ENCODE measurements at places on chromosomes 11 and 22.

- no peak for DNase-seq
Measured at GRCh38 chr22:28329186-28330073, 350.2 kb downstream of the TTC28 start.

DNA sequence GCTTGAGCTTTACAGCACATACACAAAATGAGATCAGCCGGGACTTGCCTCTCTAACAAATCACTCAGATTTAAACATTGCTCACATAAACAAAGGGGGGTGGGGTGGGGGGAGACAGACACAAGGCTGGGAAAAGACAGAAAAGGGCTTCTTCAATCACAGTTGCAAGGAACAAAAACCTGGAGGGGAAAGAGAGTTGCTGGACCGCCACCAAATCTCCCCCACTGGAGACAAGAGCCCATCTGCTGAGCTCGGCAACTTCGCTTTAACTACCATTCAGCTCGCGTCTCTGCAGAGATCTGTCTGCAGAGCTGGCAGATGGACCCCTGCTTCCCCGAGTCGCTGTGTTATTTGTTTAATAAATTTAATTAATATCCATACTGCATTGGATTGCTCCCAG is 165.0 kb downstream of the RCN1 start:
- no peak for DNase-seq

GRCh38 chr11:35180317-35181233 is 41.6 kb downstream of the CD44 start:
- DNase-seq: no peak

DNA sequence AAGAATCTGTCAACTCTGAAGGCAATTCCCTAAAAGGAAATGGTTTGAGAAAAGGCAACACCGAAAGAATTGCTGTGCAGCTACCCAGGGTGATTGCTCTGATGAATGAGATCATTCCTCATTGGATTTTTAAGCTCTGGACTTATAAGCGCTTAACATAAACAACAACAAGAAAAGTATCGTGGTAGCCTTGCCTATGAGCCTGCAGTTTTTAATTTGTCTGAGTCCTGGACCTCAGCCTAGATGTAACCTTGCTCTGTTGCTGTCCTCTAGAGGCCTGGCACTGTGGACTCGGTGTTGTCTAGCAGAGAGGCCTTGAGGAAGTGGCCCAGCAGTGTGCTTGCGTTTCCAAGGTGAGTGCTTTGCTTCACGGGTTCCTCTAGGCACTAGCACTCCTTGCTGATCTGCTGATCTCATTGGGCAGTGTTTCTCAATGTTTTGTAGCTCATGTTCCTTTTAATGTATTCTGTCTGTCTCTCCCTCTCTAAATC is 20.4 kb downstream of the CCDC81 start:
- no peak for DNase-seq

GRCh38 chr22:23414727-23415489 is 165.2 kb downstream of the IGLL1 start:
- DNase-seq: no peak

DNA sequence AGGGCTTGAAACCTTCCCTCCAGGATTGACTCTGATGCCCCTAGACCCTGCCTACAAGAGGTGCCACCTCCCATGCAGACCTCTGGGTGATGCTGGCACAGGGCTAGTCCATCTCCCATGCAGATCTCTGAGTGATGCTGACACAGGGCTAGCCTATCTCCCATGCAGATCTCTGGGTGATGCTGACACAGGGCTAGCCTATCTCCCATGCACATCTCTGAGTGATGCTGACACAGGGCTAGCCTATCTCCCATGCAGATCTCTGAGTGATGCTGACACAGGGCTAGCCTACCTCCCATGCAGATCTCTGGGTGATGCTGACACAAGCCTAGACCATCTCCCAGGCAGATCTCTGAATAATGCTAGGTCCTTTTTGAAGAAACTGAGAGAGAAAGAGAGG is 321.7 kb downstream of the NTM start:
- no peak for DNase-seq

GRCh38 chr22:27097506-27097905 is 440.1 kb downstream of the MIAT start:
- no peak for DNase-seq

GRCh38 chr11:77968337-77968736 is 26.1 kb downstream of the INTS4 start:
- no peak for DNase-seq

GRCh38 chr22:19885841-19886592 is 31.3 kb upstream of the GNB1L start:
- no peak for DNase-seq

DNA sequence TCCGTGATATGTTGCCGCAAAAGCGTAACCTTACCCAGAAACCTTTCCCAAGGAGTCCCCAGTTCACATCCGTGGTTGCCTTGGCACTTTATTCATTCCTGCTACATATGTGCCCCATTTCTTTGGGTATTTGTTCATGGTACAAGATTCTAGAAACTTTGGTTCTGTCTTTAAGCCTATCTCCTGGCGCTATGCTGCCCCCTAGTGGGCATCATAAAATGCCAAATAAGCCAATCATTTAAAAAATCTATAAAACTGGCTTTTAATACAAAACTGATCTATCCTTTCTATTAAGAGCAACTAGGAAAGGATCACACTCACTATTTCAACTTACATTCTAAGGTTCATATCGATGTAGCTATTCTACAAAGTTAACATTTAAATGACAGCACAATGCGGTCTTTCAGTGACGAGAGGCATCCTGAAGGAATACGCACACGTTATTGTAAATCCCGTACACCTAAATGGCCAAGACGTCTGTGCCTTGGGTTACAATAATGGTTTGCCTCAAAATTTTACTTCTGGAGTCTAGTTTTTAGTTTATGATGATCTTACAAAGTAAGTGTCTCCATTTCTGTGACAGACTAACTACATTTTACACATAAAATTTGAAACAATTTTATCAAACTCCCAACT is 16.2 kb downstream of the PIWIL3 start:
- peak; percentile 9 for DNase-seq

DNA sequence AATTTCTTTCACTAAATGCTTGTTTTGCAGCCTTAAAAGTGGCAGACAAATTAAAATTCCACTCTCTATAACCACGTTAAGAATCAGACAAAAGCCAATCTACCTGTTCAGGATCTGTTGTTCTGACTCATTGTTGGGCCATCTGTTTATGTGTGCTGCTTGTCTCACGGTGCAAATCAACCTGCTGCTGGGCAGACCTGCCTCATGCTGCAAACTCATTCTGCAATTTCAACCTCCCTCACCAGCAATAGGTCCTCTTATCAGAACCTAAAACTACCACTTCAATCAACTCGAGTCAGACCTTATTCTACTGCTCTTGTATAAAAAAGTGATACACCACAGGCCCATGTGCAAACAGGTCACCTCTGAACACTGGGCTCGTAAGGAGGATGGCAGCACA is 75.1 kb downstream of the LARGE2 start:
- no peak for DNase-seq

DNA sequence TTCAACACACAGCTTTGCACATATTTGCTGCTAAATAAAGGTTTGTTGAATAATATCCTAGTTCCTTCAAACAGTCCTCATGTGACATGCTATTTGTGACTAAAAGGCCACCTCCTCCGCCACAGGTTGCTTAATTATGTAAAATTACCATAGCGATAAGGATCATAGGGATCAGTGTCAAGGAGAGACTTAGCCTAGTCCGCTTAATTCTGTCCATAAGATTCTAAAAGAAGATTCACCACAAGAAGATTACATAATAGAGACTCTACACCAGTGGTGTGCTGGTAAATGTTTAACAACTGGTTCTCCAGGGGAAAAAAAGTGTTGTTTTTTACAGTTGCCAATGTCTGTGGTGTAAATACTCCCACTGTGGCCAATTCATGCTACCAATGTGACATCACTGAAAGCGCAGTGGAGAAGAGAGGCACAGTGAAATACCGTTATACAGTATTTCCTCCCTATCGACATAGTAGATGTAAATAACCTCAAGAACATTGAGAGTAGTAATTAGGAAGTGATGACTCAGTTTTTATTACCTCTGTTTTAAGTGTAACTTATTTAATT is 4.2 kb upstream of the CHRDL2 start:
- DNase-seq: no peak

- DNase-seq: no peak
Measured at GRCh38 chr11:68293708-68294107, 18.7 kb upstream of the LRP5 start.

- DNase-seq: no peak
Measured at GRCh38 chr11:11069841-11070835, 212.3 kb upstream of the ZBED5 start.

DNA sequence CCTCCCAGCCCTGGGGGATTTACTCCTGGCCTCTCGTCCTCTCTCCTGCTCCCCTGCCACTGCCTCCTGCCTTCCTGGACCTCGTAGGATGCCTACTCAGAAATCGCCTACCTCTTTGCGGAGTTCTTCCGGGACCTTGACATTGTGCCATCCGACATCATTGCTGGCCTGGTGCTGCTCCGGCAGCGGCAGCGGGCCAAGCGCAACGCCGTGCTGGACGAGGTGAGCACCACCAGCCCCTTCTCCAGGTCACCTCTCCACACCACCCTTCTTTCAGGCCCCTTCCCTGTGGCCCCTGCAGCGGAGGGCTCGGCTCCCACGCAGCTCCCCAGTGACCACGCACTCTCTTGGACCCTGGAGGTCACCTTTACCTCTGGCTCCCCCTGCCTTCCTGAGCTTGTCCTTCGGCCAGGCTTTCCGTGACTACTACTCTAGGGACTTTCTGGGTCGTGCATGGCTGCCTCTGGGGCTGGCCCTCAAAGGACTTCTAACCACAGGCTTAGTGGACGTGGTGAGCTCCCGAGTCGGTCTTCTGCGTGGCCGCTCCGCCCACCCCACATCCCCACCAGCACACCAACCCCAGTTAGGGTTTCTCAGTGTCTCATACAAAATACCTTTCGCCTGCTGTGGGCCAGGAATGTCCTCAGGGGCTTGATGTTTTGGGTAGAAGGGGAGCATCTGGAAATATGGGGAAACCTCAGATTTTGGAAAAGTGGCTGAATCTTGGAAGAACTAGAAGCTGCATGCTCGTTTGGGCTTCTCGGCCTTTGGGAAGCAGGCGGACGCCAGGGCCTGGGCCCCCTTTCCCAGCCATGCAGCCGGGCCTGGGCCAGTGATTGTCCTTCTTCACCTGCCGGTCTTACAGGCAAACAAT is 24.1 kb upstream of the MYRF start:
- no peak for DNase-seq

DNA sequence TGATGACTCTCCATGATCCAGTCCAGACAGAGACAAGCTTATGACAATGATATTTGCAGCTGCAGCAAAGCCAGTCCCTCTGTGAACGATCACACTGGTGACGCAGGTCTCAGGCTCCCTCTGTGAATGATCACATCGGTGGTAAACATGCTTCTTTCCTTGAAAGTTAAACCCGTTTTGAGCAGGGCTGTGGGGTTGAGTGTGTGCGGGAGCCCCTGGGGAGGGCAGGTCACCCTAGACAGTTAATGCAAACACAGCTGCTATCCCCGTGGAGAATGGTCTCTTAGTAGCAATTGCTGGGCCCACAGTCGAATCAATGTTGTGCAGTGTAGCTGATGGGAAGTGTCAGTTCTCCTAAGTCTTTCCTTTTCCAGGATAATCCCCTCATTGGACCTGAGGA is 71.0 kb upstream of the KIRREL3 start:
- peak; percentile 56 for DNase-seq

DNA sequence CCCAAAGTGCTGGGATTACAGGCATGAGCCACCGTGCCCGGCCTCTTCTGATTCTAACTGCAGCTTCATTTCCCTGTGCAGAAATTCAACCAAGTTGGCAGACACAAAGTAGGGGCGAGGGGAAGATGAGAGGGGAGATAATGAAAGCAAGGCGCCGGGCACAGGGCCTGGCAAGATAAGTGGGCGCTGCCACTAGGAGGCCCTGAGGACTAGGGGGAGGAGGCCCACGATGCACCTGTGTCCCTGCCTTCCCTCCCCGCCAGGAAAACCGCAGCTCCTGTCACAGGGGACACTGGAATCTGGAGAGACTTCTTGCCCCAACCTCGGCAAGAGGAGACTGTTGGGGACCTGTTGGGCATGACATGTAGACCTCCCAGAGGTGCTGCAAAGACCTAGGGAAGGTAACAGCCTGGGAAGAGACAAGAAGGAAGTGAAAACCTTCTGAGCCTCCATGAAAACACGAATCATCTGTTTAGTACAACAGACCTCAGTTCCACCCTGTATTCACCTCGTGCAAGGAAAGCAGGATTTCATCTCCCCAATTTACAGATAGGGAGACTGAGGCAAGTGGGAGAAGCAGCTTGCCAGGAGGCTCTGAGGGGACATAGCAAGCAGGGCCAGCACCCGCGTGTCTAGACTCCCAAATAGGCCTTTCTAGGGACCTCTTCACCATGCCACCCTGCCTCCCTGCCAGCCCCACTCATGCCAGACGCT is 3.1 kb upstream of the LGALS1 start:
- no peak for DNase-seq

DNA sequence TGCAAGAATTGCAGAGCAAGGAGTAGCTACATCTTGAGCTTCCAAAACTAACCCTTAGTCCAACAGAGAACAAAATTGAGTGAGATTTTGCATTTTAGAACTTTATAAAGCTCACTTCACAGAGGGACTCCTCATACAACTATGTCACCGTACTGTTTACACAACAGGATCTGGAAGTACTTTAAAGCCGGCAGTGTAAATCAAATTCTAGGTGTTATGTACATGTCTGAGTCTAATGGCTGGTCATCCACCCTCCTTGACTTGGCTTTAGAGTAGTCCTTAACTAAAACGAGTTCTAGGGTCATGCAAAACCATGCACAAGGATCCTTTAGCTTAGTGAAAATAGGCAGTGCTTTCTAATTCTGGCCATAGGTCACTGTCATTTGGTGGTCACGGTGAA is 23.5 kb downstream of the IRAG1 start:
- DNase-seq: no peak

- DNase-seq: no peak
Measured at GRCh38 chr11:45647329-45647728, 18.1 kb downstream of the CHST1 start.

DNA sequence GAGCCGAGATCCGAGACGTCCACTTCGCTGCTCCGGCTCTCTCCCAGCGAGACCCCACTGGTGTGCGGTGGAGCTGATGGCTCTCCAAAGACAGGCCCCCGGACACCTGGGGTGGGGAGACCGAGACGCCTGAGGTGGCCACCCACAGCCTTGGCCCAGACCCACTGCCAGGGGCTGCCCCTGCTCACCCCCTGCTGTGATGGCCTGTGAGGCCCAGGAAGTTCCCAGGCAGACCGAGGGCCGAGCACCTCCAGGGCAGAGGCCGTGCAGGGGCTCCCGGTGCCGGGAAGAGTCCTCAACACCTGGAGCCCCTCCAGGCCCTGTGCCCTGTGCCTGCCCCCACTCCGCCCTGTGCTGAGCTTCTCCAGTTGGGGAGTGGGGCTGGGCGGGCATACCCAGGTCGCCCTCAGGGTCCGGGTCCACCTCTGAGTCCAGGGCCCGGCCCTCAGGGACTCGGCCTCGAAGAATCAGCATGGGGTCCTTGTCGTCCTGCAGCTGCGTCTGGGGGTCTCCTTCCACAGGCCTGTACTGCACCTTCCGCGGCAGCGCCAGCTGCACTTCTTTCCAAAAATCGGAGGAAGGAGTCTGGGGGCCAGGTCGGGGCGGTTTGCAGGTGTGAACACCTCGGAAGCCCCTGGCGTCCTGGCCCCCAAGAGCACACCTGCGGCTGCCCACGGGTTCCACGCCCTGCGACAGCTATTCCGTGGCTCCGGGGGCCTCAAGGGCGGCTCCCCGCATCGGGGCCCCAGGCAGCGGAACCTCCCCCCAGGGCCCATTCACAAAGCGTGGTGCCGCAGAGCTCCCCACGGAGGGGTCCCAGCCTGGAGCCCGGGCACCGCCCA is 8.6 kb downstream of the SIGIRR start:
- no peak for DNase-seq
